Urinary bladder (tissue), 4 donors: ENCODE measurements at places on chromosomes 7 and 10. TPM values are rescaled to one million over a fixed set of nuclear protein-coding genes. Genes with fewer than 3 reads are reported as not detected.

GRCh38 chr7:17275749-17276671 is 22.4 kb upstream of the AHR start:
- peak; percentile 53 for DNase-seq

DNA sequence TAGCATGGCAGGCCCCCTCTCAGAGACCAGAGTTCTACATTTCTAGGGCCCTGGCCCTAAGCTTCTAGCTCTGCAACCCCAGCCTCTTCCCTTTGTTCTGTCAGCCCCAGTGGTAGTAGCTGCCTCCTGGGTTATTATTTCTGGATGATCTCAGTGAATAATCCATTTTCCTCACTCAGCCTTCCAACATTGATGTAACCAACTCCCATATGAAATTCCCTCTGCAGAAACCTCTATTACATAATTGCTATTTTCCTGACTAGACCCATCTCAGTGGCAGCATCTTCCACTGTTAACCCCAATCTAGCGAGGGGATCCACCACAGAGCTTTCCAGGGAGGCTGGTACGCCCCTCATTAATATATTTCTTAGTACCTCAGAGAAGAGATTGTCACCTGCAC is 49.8 kb downstream of the FHIP2A start:
- DNase-seq, result no peak

GRCh38 chr7:28551331-28551730 is 139.0 kb downstream of the CREB5 start:
- no peak for DNase-seq

GRCh38 chr10:58341947-58342346 is 7.1 kb downstream of the UBE2D1 start:
- DNase-seq, result no peak

- DNase-seq, result no peak
Observed at GRCh38 chr10:5413012-5413938, 918 bp downstream of the NET1 start.

ADRB1 gene
- total RNA-seq, result 1.7 TPM

STRIP2 gene
- total RNA-seq, result 4.1 TPM

DKK1 gene
- total RNA-seq, result 4.6 TPM
